GM04503 (cell line): ENCODE measurements at places on chromosomes 2 and 18.

DNA sequence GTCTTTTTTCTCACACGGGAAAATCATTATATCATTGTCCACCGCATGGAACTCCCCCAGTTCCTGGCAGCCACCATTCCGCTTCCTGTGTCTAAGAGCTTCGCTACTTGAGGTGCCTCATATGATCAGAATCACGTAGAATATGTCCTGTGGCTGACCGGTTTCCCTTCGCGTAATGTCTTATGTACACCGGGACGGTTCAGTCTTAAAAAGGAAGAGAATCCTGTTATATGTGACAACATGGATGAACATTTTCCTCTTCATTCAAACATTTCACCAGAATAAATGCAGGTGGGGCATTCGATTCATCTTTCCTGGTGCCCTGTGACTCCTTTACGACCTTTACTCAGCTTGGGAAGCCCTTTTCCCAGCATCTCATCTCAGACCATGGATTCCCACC, 131.7 kb upstream of the TWIST2 start:
- no peak for DNase-seq

- peak; percentile 75 for DNase-seq
Measured at GRCh38 chr2:226079671-226080181, 680.2 kb downstream of the NYAP2 start.

DNA sequence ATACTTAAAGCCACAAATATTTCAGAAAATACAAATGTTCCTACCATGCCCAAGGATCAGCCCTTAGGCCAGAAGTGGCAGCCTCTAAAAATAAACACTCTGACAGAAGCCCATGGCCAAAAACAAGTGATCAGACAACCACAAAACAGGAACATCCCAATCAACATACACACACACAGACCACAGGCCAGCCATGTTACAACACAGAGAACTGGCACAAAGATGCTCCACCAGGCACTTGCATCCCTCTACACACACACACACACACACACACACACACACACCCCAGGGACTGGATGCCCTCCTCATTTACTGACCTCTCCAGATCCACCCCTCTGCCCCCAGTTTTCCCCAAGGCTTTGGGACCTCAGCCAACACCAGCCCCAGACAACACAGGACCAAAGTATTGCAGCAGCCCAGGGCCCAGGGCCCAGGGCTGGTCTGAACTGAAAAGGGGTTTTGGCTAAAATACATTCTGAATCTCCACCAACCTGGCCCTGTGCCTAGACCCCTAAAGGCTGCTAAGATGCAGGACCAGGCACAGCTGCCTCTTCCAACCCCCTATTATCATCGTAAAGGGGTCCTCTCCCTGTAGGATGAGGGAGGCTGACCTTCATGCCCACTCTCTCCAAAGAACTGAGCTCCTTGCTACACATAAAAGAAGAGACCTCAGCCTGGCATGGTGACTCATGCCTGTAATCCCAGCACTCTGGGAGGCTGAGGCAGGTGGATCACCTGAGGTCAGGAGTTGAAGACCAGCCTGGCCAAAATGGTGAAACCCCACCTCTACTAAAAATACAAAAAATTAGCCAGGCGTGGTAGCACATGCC, 151.4 kb downstream of the TNS1 start:
- DNase-seq = peak; percentile 55

- no peak for DNase-seq
Measured at GRCh38 chr18:3794537-3795348, 344.8 kb downstream of the TGIF1 start.

GRCh38 chr18:43276491-43276890, 799 bp downstream of the SYT4 start:
- DNase-seq = no peak
